ENCODE measurements at places on chromosomes 2 and 18.

- DNase-seq, result no peak
Observed at GRCh38 chr18:9380621-9381395, 46.2 kb downstream of the TWSG1 start.

- no peak for DNase-seq
Observed at GRCh38 chr2:37415128-37415820, 70.8 kb downstream of the QPCT start.

GRCh38 chr2:146661473-146662096, 1183.2 kb upstream of the ACVR2A start:
- no peak for DNase-seq

DNA sequence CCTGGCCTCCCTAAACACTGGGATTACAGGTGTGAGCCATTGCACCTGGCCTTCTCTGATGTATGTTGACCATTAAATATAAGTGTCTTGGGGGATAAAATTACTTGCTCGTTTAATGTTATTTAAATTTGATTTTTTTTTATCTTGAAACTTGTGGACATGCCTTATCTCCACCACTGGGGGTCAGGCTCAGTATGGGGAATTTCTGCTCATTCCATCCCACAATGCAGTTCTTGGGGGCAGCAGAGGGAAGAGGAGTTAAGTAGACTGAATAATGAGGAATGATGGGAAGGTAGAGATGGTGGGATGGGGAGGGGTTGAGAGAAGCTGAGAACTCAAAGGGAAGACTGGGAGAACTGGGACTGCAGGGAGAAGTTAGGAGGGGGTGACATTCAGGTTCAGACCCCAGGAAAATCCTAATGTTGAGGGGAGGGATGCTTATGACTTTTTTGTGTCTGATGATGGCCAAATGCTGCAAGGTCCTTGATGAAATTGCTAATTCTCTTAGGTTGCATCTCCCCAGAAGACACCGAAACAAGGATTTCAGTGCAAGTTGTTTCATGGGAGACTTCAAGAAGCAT, 174.2 kb downstream of the MIB1 start:
- no peak for DNase-seq

DNA sequence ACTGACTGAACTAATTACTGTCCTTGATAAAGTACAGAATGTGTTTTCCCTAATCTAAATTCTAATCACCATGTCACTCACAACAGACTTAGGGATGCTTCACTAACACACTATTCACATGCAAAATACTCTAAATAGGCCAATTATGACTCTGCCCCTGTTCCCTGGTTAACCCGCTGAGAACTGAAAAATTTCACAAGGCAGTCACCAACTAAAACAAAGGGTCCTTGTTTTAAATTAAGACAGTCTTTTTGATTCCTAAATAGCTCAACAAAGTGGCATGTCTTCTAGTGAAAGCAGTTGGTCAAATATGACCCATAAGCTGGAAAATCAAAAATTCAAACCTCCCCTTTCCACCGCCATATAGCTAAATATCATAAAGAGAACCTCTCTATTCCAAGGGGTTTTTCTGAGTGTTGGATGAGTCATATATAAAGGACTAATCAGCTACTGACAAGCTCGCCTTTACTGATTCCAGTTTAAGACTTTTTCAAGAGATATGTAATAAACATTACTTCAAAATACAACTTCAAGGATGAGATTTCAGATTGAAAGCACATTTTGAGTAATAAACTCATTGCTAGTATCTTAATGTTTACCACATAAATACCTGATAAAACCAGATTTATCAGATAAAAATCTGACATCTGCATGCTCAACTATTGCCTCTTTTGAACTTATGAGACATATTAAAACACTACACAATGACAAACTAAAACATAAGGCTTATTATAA, 235.8 kb downstream of the TCF4 start:
- peak; percentile 48 for DNase-seq

- no peak for DNase-seq
Observed at GRCh38 chr18:28854964-28855363, 678.0 kb upstream of the CDH2 start.

DNA sequence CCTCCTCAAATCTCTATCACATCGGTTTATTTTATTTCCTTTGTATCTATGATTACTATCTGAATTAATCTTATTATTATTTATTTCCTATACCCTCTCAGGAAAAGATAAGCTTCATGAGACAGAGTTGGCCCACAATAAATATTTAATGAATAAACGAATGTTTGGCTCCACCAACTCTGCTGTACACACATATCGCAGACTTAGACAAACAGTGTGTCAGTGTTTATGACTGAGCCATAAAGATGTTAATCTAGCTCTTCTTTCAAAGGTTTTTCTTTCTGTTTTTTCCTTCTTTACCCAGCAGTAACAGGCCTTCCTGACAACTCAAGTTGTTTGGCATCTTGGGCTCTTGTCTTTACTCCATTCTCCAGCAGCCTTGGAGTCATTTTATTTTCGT, 329.5 kb downstream of the CDH2 start:
- no peak for DNase-seq

GRCh38 chr18:42164556-42164955, 209.5 kb downstream of the PIK3C3 start:
- no peak for DNase-seq

GRCh38 chr2:47720036-47720435, 62.9 kb upstream of the MSH6 start:
- DNase-seq, result no peak

DNA sequence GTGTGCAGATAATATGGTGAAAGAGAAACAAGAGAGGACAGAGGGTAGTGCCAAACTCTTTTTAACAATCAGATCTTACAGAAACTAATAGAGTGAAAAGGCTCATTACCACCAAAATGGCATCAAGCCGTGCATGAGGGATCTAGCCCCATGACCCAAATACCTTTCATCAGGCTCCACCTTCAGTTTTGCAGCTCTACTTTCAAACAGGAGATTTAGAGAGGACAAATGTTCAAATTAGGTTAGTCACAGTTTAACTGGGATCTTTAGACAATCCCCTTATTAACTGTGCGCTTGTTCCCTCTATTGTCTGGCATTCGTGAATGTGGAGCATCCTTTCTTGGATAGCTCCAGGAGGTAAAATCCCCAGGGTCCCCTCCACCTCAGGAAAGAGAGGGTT, 1209.3 kb upstream of the CHAC2 start:
- no peak for DNase-seq

GRCh38 chr2:239382384-239382880, 18.4 kb downstream of the HDAC4 start:
- no peak for DNase-seq

- DNase-seq, result no peak
Observed at GRCh38 chr2:85655961-85656417, 12.0 kb downstream of the SFTPB start.

- no peak for DNase-seq
Observed at GRCh38 chr2:226180281-226180884, 619.2 kb downstream of the IRS1 start.

- DNase-seq, result no peak
Observed at GRCh38 chr18:38972571-38972970, 1407.0 kb upstream of the CELF4 start.

GRCh38 chr2:172370821-172371455, 56.4 kb upstream of the ITGA6 start:
- DNase-seq, result no peak

DNA sequence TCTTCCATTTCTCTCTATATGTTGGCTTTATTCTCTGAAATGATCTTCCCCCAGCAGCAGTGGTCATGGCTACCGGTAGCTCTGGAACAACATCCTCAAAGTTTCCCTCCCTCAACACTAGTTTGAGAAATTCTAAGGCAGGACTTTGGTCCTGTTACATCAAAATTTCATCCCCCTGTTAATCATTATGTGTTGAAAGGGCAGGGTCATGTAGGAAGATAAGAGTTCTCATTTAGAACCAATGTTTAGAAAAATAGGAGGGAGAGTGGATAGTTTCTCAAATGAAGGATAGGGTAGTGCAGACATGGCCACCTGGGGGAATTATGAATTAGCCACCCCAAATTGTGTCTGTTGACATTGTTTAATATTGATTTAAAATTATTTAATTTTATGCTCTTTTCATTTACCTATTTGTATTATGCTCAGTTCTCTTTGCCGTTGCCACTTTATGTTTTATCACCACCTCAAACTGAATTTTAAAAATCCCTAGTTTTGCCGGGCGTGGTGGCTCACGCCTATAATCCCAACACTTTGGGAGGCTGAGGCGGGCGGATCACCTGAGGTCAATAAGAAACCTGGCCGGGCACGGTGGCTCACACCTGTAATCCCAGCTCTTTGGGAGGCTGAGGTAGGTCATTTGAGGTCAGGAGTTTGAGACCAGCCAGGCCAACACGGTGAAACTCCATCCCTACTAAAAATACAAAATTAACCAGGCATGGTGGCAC, 22.3 kb downstream of the EML4 start:
- DNase-seq, result no peak

DNA sequence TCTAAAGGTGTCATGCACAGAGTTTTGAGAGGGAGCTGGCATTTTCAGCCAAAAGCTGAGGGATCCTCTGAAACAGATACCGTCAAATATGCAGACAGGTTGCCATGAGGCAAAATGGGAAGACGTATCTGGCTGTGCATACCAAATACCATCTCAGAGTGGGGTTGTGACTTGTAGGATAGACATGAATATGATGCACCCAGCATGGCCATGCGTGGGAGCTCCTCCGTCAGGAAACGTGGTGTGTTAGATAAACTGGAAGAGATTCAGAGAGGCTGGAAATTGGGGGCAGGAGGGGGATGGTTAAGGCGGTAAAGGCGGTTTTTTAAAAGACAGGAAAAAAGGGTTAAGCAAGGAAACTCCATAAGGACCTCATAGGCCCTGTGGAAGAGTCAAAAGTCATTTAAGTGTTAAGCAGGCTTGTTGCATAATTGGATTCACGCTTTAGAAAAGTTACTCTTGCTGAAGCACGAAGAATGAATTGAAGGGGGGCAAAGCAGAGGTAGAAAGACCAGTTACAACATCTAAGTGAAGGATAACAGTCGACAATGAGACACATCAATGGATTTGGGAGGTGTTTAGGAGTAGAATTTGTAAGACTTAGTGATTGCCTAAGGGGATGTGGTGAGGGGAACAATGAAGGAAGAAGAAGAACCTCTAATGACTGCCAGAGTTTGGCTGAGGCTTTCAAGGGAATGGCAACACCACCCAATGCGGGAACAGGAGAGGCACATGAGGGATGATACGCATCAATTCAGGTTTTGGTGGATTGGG, 139.6 kb upstream of the CTAGE1 start:
- no peak for DNase-seq

- no peak for DNase-seq
Observed at GRCh38 chr2:190469771-190470170, 61.6 kb downstream of the MFSD6 start.

- DNase-seq, result no peak
Observed at GRCh38 chr2:120383191-120383590, 37.3 kb downstream of the INHBB start.

GRCh38 chr2:120774557-120775160, 39.0 kb downstream of the GLI2 start:
- no peak for DNase-seq

DNA sequence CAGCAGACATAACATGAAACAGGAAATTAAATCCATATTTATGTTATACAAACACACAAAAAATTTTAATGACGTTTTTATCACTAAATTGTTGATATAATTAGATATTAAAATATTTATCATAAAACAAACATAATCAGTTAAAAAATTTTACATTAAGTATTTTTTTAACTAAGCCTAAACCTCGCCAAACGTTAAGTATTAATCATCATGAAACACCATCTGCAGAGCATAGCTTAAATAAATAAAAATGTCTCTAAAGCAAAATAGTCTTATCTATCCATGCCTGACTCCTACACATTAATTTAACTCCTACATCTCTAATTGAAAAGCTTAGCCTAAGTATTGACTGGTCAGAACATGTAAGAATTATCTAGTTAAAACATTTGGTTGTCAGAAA, 271.6 kb upstream of the RND3 start:
- no peak for DNase-seq

- DNase-seq, result no peak
Observed at GRCh38 chr18:11757084-11757590, 68.1 kb downstream of the GNAL start.

DNA sequence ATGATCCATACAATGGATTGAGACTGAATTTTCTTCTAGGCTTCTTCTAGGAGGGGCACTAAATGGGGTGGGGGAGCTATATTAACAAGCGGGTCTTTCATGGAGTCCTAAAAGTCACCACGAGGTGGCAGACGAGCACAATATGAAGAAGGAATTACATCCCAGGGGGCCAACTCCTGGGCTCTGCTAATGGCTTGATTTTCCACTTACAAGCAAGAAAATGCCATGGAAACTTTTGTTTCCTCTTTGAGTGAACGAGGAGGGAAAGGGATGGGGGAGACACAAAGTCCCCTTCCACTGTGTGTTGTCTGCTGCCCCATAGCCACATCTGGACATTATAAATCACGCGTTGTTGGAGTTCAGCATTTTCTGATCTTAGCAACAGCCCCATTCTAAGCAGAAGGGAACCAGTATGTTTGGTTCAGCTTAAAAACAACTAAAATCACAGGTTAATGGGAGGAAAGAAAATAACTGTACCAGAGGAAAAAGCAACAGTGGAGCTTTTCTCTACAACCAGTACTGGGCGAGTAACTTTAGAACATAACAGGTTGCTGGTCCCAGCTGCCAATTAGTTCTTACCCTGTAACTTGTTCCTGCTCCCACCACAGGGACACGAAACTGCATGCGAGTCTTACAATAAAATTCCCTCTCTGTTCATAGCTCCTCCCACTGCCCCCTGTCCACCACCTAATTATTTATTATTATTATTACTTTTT, 285.0 kb upstream of the PARD3B start:
- DNase-seq, result no peak

GRCh38 chr2:128581849-128582244, 263.2 kb upstream of the HS6ST1 start:
- no peak for DNase-seq

DNA sequence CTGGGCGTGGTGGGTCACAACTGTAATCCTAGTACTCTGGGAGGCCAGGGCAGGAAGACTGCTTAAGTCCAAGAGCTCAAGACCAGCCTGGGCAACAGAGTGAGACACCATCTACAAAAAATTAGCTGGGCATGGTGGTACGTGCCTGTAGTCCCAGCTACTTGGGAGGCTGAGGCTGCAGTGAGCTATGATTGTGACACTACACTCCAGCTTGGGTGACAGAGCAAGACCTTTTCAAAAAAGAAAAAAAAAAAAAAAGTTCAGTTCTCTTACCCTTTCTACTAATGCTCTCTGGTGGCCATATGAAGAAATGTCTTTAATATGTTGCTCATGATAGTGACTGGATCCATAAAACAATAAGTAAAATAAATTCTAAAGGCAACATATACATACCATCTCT, 14.9 kb downstream of the TYW5 start:
- DNase-seq, result no peak

- no peak for DNase-seq
Observed at GRCh38 chr2:88671786-88672427, 19.6 kb upstream of the RPIA start.

- DNase-seq, result peak; percentile 44
Observed at GRCh38 chr2:124024561-124025170, 421 bp upstream of the CNTNAP5 start.

DNA sequence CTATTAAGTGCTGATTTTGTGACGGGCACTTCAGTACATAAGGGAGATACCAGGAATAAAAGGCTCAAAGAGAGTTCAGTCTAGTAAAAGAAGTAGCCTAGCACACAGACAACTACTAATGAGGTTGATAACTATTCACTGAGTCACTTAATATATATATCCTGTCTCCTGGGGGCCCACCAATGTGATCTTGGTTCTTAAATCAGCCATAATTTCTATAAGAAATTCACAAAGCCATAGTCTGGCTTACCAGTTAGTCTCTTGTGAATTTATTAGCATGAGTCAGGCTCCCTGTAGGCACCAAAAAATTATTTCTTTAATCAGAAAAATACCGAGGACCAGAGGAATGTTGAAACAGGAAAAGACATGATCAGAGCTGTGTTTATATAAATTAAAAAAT, 10.4 kb downstream of the KCNE4 start:
- no peak for DNase-seq

Data from anterior cingulate cortex (tissue), 58 donors.